ENCODE measurements at places on chromosomes 3 and 15.

DNA sequence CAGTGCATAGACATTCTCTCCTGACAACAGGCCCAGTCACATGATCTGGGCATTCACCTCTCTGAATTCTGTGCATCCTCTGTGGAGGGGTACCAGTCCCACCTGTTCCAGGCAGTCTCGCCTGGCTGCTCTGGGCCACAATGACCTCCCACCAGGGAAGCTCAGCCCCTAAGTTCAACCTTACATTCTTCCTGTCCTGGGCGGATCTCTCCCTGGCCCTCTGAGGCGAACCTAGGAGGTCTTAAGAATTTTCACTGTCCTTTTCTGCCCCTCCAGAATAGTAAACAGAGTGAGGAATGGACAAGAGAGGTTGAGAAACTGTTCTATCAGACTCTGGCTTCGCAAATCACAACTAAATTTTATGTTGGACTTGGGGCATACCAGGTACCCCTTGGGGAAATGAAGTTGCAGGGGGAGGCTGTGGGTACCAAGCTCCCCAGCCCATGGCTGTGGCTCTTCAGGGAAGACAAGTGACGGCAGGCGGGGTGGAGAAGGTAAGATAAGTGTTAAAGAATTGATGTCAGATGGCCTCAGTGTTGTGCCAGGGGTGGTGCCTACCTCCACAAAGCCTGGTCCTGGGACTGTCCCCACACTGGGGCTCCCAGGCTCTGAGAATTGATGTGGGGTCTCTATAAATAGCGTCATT lies 5.3 kb downstream of the SCN5A start:
- no peak for DNase-seq

GRCh38 chr3:104132566-104133403 lies 1233.9 kb upstream of the ALCAM start:
- no peak for DNase-seq

- no peak for DNase-seq
Observed at GRCh38 chr3:54850484-54851018, 77.3 kb downstream of the LRTM1 start.

- DNase-seq = no peak
Observed at GRCh38 chr15:94198633-94199032, 32.7 kb upstream of the MCTP2 start.

- no peak for DNase-seq
Observed at GRCh38 chr3:172201136-172201869, 161.9 kb downstream of the FNDC3B start.

DNA sequence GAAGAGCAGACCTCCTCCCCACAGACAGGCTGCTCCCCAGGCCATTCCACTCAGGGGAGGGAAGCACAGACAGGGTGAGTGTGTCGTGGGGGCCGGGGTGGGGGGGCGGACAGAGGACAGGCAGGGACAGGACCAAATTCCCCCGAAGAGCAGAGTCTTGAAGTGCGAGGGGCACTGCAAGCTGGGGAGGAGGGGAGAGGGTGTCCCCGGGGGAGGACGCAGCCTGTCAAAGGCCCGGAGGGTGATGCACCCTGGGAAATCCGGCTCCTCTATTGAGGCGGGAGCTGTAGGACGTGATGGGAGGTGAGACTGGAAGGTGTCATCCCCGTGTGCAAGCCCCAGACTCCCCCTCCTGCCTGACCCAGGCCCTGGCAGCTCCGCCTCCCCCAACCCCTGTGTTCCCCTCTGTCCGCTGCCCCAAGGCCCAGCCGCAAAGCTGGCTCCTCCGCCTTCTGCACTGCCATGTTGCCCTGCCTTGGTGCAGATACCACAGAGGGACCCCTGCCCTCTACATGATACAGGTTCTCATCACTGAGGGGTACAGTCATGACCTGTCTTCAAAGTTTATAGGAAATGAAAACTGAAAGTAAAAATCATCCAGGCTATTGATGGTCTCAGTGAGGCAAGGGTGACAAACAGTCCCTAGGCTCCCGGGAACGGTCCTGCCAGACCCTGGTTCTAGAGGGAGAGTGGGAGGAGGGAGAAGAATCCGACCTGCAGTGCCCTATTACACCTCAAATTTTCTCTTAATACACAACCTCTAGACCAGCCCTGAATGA lies 76.3 kb upstream of the IQSEC1 start:
- DNase-seq = no peak

DNA sequence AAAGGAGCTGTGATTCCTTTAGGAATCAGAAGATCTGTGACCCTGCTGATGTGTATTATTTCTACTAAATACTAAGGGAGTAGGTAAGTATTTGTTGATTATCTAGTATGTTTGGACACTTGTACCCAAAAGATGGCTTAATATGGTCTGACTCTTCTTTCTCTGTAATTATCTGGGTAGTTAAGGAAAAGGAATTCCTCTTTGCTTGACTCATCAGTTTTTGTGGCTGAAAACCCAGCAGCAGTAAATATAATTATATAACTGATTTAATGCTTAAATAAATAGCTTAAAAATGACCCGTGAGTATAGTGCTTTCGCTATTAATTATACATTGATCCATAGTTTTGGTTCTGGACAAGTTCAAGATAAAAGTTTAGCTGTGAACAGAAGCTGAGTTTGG lies 155.8 kb downstream of the LRTM1 start:
- no peak for DNase-seq

GRCh38 chr3:5020242-5020722 lies 41.0 kb downstream of the BHLHE40 start:
- no peak for DNase-seq

DNA sequence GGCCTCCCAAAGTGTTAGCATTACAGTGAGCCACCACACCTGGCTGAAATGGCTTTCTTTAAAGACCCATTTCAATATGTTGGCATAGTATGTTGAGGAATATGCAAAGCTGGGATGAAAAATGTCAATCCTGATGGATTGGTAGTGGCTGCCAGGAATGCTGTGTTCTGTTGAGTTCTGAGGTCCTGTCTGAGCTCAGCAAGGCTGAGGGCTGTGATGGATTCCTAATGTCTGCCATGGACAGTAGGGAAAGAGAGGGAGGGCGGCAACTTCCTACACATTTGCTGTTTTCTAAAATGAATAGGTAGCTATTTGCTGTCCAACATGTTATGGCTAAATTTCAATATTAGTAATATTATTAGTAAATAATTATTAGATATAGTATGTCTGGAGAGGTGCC lies 8.2 kb downstream of the RAB8B start:
- DNase-seq = no peak

DNA sequence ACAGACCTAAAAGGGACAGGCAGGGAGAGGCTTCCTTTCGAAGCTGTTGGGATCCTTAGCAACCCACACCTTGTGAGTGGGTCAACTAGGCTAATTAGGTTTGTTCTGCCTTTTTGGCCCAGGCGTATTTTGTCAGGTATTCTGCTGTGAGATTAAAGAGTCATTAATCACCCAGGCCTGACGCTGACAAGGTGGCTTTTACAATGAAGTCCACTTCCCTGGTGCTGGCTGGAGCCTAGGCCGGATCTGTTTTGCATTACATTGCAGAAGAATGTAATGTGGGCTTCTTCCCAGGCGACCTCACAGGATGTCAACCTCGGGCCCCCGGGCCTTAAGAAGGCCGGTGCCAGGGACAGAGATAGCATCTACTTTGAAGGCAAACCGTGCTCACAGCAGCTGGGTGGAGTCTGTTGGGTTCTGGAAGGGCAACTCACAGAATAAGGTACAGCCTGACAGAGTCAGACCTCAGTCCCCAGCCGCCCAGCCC lies 76.9 kb downstream of the HES1 start:
- no peak for DNase-seq

GRCh38 chr3:101676765-101677435 lies at the start of gene ZBTB11:
TSS of gene ZBTB11 (minus strand) at chr3:101677132. CDS start at chr3:101676914, 218 bp downstream.
- peak; percentile 100 for DNase-seq

DNA sequence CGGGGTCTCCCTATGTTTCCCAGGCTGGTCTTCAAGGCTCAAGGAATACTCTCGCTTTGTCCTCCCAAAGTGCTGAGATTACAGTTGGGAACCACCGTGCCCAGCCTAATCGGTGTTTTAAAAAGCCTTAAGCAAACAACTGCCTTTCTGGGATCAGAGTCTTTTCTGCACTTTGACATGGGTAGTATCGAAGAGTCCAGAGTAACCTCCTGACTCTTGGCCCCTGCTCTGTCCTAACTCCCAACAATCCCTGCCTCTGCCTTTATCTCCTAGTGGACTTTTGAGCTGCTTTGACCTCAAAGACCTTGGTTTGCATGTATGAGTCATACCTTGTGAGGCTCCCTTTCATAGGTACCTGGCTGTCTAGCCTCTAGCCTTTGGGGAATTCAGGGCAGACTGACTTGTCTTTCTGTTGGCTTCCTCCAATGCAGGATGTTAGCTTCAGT lies 21.0 kb upstream of the HACD2 start:
- DNase-seq = no peak

DNA sequence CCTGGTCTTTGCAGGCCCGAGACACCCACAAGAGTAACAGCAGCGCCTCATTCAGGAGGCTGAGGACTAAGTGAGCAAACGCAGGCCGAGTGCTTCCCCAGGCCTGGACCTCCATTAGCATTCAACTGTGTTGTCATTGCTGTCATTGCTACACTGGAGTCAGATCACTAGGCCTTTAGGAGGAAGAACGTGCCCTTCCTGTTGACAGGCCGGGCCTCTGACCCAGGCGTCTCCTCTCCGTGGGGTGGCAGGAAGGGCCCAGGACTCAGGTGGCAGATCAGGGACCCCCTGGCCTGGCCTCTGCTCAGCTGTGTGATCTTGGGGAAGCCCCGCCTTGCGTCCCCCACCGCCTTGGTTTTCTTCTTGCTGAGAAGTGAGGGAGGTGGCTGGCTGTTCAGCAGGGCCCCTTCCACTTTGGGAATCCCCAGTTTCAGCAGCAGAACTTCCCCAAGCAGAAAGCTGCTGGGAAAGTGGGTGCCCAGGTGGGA lies 19.1 kb downstream of the ZDHHC19 start:
- DNase-seq = peak; percentile 75

DNA sequence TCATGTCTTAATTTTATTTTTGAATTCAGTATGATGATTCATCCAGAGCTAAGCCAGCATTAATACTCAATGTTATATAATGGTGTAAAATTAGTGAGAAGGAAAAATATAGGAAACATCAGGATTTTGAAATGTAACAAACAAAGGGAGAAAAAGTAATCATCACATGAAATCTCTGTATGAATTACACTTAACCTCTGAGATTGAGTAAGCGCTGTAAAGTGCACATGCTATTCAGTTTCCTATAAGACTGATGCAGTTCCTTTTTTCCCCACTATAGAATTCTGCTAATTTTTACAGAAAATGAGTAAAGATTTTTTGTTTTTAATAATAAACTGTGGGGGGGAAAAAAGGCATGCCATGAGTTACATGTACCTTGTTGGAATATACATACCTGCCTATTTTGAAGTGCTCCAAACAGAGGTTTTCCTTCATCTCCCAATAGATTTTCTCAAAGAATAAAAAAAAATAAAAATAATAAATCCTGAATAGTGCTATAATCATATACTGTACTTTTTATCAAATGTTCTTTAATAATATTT lies 64.0 kb upstream of the TTBK2 start:
- no peak for DNase-seq

DNA sequence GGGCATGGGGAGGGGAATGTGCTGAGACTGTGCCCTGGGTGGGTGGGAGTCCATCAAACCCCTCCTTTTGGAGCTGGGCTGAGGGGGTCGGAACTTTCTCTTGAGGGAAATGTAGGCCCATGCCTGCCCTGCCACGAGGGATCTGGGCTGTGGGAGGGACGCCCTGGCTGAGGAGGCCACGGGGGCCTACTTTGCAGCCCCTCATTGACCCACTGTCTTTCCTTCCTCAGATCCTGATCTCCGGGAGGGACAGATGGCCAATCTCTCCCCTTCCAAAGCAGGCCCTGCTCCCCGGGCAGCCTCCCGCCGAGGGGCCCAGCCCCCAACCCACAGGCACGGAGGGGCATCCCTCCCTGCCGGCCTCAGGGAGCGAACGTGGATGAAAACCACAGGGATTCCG lies 25.3 kb downstream of the LOXL1 start:
- DNase-seq = no peak

- no peak for DNase-seq
Observed at GRCh38 chr3:130604806-130605205, 87.8 kb downstream of the COL6A6 start.

DNA sequence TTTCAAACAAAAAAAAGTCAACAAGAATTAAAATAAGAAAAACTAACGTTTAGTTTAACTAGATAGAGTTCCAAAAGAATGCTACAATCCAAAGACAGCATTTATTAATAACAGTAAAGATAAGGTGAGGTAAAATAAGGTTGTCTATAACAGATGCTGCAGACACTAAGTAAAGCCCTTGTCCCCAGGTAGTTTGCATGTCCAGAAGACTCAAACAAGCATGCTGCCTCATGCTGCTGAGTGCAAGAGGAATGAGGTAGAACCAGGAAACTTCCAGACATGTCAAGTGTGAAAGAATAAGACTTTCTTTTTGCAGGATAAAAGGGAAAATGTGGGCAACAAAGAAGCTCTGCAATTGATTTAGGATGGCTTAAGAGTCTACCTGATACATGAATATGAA lies 439.2 kb downstream of the PLOD2 start:
- DNase-seq = no peak

DNA sequence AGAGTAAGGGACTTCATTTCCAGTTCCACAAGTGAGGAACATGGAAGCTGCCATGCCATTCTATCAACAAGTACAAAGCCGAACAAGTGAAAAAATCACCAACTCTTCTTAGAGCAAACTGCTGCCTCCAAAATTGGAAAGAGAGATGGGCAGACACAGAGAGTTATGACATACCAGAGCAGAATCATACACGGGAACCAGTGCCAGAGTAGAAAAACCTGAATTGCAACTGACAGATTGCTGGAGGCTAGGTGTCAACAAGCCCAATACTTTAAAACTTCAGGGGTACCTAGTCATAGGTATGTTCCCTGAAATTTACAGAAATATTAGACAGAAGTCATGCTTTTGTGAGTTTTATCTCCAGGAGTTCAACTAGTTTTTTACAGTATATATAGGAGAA lies 62.0 kb downstream of the TTBK2 start:
- no peak for DNase-seq

- DNase-seq = no peak
Observed at GRCh38 chr15:90933301-90933700, 952 bp upstream of the HDDC3 start.

DNA sequence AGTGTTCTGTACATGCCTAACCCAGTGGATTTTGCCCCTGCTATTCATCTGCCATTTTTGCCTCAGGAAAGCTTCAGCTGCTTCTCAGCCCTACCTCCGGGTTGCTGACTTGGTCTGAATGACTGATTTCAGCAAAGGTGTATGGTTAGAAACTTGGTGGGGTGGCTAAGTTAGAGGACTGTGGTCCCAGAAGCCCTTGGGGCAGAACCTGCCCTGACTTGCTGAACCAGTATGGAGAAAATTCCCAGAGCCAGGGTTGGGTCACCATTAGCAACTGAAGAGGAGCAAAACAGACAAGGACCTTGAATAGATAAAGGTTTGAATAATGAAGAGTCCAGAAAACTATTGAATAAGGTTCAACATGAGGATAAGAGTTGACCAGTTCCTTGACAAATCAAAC lies 6.1 kb upstream of the WWTR1 start:
- no peak for DNase-seq

GRCh38 chr15:54289590-54290136 lies 311.4 kb downstream of the UNC13C start:
- DNase-seq = no peak

- DNase-seq = no peak
Observed at GRCh38 chr3:72634128-72634527, 214.1 kb downstream of the SHQ1 start.
